NCI-H524 (cell line): ENCODE measurements at places on chromosomes 4 and X.

- DNase-seq = peak; percentile 7
These were observed 895 bp downstream of the USP51 start for GRCh38 chrX:55488593-55489313.

DNA sequence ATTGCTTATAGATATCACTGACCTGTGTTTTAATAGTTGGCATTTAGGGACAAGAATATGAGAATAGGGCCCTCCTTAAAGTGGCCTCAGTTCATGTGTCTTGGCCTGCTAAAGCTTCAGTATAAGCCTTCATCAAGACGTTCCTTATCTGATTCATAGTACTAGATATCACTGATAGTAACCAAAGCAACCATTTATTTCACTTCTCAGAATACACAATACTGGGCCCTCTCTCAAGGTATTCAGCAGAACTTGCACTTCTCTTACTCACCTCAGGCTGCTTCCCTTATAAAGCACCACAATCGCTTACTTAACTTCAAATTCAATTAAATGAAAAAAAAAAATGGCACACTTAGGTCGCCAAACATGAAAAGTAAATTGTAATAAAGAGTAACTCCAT is 259.4 kb upstream of the PCDH7 start:
- no peak for DNase-seq

GRCh38 chr4:15963576-15963975 is 601 bp upstream of the FGFBP2 start:
- DNase-seq = no peak

DNA sequence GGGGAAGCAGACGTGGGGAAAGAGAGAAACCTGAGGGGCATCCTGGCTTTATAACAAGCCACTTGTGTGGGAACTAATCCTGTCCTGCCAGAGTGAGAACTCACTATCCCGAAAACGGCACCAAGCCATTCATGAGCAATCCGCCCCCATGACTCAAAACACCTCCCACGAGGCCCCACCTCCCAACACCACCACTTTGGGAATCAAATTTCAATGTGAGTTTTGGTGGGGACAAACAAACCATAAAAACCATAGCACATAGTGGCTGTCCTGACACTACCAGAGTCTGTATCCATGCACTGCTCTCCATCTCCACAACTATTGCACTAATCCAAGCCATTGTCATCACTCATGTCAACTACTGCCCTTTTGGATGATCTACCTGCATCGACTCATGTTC is 28.5 kb upstream of the SEPTIN6 start:
- no peak for DNase-seq

GRCh38 chr4:157057218-157057617 is 18.7 kb upstream of the GLRB start:
- no peak for DNase-seq

DNA sequence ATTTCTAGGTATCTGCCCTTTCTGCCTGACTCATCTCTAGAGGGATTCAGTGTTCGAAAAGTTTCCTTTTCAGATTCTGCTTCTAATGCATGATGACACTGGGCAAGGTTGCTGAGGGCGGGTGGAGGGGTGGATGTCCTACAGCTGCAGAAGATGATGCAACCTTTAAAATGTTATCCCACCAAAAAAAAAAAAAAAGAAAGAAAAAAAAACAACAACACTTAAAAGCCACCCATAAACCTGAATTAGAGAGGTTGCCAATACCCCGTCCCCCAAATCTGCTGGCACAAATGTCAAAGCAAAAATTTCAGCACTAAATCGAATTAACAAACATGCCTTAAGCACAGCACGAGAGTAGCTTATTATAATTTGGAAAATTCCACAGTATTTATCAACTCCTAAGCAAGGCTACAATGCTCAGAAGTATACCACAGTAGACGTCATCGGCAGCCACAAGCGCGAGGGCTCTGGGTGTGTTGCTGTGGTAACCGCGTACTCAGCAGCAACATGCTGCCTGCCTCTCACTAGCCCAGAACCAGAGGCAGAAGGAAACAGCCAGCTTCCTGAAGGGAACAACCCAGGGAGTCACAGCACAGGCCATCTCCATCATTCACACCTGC is 167.5 kb upstream of the MAP3K15 start:
- DNase-seq = no peak

GRCh38 chr4:118326585-118326984 is 26.2 kb downstream of the PRSS12 start:
- DNase-seq = no peak

DNA sequence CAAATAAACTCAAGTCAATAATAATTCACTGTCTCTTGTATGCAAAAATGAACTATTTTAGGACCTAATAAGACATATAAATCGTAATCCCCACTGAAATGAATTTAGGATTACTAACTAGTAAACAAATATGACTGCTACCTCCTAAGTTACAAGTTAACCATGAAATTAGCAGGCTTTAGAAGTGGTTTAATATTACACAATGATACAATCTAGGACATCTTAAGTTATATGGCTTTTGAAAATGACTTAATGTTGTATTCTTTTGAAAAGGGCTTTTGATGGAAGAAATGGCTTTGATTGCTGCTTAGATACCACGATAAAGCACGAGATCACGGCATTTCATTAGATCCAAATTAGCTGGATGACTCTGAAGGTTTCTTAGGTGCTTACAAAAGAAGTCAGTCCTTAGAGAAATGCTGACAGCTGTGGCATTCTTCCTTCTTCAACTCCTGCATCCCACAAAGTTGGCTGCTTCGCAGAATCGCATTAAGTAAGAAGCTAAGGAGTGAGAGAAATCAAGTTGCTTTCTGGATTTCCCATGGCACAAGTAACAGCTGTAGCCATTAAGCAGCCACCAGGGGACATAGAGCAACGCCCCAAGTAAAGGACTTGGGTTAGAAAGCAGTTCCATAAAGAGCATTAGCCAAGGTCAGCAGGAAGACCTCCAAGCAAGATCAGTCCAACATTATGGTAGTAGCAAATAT is 6.9 kb downstream of the SLC10A7 start:
- no peak for DNase-seq

DNA sequence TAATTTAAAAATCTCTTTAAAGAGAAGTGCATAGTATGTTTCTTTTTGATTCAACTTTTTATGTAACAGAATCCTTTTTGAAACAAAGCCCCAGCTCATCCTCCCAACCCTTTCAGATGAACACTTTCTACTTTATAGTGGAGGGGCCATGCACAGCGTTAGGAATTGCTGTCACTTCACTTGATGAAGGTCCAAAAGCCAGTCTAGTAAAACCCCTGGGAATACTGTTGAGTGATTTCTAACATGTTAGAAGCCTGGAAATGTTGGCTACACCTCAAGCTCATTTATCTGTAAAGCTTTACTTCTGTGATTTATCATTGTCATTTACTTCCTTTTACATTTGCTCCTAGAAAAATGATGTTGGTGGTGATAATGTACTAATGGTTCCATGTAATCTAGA is 1608.9 kb upstream of the TENM3 start:
- DNase-seq = no peak

DNA sequence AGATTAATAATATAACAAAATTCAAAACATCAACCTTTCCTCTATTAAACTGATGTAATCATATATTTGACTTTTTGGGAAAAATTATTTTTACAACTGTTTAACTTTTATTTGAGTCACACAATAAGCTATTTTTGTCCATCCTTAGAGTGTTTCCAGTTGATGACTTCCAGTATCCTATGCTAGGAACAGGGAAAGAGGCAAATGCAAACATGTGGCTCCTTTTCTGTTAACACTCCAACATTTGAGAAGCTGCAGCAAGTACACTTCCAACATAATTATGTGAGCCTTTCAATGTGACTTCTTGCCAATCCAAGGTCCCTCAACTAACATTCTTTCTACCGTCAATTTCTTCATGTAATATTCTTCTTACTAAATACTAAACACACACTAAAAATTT is 117.7 kb downstream of the PPA2 start:
- DNase-seq = no peak

DNA sequence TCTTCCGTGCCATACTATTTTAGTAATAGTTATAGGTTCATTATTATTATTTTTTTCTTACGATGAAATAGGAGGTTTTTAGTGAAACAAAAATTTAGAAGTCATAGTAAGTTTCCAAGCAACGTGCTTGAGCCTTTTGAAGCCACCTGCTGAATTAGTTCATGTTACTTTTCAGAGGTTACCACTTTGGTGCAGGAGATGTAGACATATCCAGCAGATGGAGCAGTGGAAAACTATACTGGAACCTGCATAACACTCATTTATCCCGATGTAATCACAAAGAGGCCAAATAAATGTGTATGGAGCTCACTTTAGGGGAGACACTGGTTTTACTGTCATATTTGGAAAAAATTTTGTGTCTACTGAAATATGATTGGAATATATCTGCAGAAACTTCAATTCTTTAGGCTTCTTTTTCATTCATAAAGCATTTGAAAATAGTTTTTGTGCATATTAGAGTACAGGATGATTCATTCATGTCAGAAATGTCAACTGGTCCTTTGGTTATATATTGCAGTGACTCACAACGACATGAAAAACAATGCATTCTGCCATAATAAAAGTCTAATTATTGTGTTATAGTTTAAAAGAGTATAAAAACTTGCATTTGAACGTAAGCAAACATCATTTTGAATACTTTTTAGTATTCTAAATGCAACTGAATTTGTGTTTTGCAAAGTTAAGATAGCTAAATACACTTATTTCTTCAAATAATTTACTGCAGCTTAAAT is 2182.9 kb upstream of the TENM3 start:
- peak; percentile 25 for DNase-seq

DNA sequence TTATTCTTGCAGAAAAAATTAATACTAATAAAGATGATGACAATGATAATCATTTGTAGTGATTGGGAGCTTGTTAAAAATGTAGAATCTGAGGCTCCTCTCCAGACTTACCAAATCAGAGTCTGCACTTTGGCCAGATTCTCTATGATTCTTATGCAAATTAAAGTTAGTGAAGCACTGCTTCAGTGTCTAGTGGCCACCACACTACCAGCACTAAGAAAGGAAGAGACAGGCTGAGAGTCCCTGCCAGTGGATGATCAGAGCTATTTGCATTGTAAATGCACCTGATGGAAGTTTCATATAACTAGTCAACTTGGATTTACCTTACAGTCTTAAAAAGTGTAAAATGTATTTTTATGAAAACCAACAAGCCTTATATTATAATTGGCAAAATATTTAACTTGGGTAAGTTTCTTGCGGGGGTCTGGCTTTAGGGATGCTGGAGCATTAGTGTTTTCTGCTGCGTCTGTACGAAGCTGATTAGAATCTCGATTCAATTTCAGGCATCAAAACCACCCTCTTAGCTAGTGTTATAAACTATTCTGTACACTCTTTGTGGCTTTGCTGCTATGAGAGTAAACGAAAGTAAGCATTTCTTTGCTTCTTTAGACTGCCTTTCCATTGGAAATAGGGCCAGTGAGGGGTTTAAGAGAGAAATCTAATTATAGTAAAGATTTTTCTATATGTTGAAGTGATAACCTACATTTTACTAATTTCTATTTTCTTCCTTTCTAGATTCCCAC is 114.1 kb downstream of the TLL1 start:
- DNase-seq = no peak

GRCh38 chr4:14361084-14361483 is 641.2 kb upstream of the CPEB2 start:
- no peak for DNase-seq

DNA sequence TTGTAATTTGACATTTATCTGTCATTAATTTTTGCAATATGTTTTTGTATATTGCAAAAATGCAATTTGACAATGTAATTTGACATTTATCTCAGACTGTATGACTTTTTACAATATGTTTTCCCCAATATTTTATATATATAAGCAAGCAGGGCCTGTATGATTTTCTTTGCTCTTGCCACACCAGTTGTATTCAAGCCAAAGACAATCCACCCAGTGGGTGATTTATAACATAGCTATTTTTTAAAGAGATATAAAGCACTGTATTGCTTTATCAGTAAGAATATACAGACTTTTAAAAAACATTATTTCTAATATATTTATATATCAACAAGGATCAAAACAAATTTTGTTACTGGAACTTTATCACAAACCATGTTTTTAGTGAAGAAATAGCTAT is 47.3 kb downstream of the SLIT2 start:
- no peak for DNase-seq

DNA sequence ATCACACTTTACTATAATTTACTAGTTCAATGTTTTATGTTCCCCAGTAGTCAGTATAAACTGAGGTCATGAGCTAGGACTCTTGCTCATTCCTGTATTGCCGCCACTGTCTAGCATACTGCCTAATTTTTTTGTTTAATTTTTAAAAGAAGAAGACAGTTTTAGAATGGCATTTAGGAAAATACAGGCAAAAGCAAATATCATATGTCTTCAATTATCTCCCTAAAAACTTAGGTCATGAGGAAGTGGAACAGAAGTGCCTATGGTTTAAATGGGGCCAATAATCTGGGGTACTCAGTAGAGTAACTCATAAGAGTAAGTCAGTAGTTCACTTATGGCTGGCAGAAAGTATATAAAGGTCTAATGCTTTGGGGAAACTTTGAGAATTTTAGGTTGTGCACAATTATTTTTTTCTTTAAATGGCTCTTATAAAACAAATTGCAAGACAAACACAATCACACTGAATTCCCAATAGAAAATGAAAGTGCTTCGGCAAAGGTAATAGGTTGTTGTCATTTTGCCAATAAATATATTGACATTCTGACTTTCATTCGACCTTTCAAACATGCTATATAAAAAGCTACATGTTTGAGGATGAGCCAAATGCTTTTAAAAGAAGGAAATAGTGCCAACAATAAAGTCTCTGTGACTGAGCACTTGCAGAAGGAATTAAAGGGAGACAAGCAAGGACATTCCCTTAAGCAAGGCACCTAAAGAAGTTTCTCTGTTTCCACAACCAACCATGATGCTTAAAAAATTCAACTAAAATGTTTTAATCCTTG is 390.1 kb downstream of the PDGFC start:
- DNase-seq = no peak

DNA sequence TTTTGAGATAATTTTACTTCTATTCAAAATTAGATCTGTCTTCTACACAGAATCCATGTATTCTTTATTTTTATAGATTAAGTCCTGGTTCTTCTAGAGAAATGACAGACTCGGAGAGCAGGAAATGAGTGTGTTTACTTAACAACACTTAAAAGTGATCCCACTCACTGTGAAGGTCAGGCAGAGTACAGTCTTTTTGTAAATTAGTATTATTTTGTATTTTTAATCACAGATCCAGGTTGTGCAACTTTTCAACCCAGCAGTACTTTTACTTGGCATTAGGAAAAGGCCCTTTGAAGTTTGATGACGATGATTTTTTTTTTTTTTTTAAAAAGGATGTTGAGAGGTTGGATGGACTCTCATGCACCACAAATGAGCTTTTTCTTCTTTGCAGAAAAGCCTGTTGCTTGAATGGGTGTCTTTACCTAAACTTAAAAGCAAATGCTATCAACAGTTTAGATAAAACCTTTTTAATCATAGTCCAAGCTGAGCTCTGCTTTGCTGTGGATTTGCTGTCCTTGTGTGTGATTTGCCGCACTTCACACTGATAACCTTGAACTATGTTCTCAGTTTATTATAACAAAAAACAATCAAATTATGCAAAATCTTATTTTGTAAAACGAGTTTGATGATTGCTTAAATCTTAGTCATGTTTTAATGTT is 114.1 kb downstream of the MXRA5 start:
- DNase-seq = no peak

DNA sequence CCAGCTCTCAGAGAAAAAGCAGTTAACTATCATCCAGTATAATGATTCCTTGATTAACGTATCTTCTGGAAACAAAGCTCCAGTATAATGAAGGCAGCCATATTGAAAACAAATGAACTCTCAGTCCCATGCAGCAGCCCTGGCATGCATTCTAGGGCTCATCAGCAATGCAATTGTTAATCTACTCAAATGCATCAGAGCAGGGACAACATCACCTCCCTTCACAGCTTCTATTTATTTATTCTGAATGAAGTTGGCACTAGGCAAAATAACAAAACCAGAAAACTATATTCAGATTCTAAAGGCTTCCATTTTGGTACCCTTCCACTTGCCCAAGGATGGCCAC is 11.4 kb downstream of the SH3D19 start:
- no peak for DNase-seq
